ENCODE measurements at places on chromosomes 4 and X.

GRCh38 chr4:78949735-78950134 is 10.5 kb upstream of the PAQR3 start:
- DNase-seq: no peak

GRCh38 chr4:119715490-119716445 is 87.2 kb upstream of the PDE5A start:
- DNase-seq: no peak

DNA sequence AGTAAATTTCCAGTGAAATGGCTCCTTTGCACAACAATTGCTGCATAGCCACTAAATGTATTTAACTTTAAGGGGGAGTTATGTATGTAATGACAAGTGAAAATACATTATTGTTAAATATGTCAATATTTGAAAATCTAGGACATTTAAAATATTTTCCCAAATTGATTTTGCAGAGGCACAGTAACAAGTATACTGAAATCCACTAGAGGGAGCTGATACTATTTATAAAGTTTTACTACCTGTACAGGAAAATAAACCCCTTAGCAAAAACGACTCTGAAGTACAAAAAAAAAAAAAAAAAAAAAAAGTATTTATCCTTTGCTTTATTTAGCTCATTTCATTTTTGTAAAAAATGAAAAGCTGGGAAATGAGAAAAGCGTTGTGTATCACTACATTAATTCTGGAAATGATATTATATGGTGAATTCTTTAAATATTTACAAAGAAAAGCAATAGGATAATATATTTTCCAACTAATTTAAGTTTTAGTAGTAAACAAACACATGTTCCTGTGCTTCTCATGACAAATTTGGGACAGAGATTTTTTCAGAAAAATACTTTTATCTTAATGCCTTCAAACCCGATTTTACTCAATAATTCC is 727.7 kb downstream of the DMD start:
- DNase-seq: no peak

DNA sequence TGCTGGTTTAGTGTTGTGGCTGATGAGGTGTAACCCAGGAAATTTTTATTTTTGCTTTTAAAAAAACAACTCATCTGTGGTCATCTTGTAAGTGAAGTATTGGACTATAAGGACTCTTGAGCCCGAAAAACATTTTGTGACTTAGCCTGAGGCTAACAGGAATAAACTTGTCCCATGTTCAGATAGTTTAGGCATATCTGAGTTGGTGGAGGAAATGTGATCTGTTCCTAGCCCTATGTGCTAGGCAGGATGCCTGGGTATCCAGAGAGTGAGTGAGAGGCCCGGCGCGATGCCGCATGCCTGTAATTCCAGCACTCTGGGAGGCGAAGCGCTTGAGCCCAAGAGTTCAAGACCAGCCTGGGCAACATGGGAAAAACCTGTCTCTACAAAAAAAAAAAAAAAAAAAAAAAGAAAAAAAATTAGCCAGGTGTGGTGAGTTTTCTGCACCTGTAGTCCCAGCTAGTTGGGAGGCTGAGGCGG is 3.7 kb downstream of the SMS start:
- DNase-seq: no peak

GRCh38 chr4:142725886-142726285 is 120.2 kb downstream of the INPP4B start:
- DNase-seq: no peak

DNA sequence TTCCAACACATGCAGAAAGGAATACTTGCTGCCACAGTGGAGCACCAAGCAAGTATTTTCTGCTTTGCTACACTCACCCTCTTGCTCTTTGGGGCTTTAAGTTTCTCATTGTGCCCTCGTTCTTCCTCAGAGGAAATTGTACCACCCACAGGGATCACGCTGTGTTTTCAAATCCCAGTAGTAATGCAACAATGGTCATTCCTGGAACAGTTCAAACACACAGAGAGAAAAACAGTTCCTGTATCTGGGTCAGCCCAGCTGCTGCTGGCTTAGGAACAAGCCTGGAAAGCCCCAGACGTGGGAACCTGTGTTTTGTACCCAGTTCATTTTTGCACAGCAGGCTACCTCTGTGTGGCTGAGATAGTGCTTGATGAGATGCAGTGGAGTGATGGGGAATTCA is 907.8 kb downstream of the STPG2 start:
- no peak for DNase-seq

GRCh38 chr4:138298431-138298830 is 56.3 kb upstream of the SLC7A11 start:
- no peak for DNase-seq

DNA sequence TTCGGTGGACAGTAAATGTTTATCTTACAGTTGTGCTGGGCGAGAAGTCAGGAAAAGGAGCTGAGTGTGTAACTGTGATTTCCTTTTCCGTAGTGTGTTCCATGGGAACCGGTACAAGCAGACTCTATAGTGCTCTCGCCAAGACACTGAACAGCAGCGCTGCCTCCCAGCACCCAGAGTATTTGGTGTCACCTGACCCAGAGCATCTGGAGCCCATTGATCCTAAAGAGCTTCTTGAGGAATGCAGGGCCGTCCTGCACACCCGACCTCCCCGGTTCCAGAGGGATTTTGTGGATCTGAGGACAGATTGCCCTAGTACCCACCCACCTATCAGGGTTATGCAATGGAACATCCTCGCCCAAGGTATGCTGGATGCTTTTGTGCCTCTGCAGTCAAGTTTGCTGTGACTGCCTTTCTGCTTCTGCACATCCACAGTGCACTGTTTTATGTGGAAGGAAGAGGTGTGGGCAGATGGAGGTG is 27.4 kb downstream of the NOCT start:
- DNase-seq: no peak

- no peak for DNase-seq
Measured at GRCh38 chr4:3466691-3467600, 3.8 kb downstream of the DOK7 start.
